ENCODE measurements at places on chromosomes 11 and 22.

- DNase-seq, result no peak
These were observed 54.1 kb downstream of the CHRDL2 start for GRCh38 chr11:74677131-74677530.

- no peak for DNase-seq
These were observed 369.3 kb downstream of the CADM1 start for GRCh38 chr11:115134926-115135325.

DNA sequence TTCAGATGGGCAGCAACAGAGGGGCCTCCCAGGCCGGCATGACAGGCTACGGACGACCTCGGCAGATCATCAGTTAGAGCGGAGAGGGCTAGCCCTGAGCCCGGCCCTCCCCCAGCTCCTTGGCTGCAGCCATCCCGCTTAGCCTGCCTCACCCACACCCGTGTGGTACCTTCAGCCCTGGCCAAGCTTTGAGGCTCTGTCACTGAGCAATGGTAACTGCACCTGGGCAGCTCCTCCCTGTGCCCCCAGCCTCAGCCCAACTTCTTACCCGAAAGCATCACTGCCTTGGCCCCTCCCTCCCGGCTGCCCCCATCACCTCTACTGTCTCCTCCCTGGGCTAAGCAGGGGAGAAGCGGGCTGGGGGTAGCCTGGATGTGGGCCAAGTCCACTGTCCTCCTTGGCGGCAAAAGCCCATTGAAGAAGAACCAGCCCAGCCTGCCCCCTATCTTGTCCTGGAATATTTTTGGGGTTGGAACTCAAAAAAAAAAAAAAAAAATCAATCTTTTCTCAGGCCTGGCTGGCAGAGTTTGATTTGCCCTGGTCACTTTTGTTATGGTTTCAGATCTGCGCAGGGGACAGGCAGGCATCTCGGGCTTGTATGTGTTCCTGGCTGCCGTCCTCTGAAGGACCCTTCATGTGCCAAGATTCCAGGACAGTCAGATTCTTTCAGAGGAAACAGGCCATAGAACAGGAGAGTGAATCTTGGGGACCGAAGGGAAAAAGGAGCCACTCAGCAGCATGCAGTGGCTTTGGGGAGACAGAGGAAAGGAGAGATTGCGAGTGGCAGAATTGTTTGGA, 5.3 kb downstream of the TAGLN start:
- no peak for DNase-seq

DNA sequence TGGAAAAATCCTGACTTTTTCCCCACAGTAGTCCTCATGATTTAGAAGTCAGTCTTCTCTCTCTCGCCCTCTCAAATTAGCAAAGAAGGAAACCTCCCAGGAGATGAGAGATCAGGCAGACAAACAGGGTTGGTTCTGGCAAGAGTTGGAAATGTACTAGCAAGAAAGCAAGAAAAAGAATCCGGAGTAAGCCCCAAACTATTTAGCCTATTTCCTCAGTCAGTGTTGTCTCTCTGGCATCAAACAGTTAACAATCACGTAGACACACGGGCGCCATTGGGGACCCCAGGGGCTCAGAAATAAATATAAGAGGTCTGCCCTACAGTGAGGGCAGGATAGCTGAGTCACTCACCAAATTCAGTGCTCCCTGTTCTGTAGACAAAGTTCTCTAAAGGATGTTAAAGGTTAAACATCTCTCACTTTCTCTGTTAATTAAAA, 4.7 kb downstream of the C11orf52 start:
- DNase-seq, result no peak

GRCh38 chr22:23204541-23205157, 24.3 kb downstream of the BCR start:
- DNase-seq, result no peak

GRCh38 chr11:71206186-71206585, 46.2 kb downstream of the SHANK2 start:
- DNase-seq, result no peak

GRCh38 chr11:133123366-133123765, 408.9 kb downstream of the OPCML start:
- DNase-seq, result no peak

- no peak for DNase-seq
These were observed 35.4 kb upstream of the LINC01488 start for GRCh38 chr11:69446108-69446507.

DNA sequence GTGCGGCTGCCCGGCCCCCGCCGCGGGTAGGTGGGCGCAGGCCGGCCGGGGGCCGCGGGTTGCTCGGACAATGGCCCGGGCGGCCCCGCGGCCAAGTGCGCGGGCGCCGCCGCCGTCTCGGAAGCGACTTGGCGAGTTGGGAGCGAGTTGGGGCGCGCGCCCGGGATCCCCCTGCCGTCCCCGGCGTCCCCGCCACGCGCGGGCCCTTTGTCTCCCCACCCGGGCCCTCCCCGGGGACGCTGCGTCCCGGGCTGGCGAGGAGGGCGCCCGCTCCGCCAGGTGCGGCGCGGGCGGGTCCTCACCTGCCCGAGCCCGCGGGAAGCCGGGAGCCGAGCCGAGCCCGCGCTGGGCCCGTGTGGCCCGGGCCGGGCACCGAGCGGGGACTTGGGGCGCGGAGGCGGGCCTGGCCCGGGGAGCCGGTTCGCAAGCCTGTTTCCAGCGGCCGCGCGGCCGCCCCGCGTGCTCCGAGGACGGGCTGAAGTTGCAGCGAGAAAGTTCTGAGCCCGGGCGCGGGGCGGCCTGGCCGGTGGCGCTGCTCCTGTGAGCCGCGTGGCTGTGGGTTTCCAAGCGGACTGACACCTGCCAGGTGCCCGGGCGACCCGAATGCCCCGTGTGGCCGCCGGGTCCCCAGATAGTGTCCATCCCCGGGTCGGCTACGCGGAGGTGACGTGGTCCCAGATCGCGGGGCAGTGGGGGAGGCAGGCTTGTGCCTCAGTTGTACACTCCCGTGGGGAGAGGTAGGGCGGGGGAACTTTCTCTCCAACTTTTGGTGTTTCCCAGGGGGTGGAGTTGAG, 586 bp downstream of the LRP5 start:
- peak; percentile 66 for DNase-seq

- DNase-seq, result no peak
These were observed 330.4 kb downstream of the BRD1 start for GRCh38 chr22:49497266-49497665.

- DNase-seq, result no peak
These were observed 125.0 kb upstream of the ARHGAP42 start for GRCh38 chr11:100562128-100562527.

DNA sequence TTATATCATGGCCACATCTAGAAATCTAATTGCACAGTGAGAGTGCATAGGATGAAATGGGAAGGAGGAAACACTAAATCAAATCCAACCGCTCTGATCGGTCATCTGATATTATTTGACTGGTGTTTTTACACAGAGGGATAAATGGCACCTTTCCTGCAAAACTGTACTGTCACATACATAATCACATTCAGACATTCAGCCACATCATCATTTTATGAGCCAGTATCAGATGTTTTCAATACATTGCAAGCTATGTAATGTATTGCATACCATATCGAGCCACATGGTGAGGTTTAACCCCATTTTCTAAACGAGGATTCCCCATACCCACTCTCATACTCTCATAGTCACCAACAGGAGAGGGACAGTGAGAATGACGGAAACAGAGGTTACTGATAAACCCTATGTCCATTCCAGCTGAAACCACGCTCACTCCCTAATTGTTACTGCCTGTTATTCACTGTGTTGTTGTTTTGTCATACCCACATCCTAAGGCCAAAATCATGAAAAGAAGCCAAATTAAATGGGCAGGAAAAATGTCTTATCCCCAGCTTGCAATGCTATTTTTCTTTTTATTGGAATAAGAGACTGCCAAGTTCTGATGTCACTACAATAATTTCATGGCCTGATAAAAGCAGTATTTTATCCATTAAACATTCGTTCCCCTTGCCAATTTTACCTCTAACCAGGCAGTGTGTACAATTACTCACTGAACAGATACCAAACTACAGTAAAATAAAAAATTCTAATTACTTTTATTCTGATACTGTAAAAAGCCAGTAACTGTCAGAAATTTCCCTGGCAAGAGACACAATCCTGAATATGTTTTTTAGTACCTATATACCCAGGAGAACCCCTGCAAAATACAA, 9.0 kb downstream of the CDON start:
- DNase-seq, result no peak

DNA sequence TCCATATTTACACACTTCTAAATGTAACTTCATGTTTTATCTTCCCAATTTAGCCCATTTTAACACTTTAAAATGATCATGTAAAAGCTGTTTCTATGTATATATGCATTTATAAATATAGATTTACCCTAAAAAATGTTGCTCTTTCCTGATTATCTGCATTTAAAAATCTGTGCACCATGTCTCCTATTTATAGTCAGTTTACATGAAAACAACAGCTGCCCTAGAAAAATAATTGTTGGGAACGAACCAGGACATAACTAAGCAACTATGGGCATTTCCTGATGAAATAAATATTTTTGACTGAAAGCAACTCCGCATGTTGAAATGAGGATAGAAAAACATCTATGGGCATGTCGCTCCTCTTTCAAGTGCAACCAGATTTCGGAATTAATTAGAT, 1368.2 kb downstream of the FAM181B start:
- no peak for DNase-seq

GRCh38 chr11:23201936-23202522, 341.8 kb upstream of the CCDC179 start:
- no peak for DNase-seq

DNA sequence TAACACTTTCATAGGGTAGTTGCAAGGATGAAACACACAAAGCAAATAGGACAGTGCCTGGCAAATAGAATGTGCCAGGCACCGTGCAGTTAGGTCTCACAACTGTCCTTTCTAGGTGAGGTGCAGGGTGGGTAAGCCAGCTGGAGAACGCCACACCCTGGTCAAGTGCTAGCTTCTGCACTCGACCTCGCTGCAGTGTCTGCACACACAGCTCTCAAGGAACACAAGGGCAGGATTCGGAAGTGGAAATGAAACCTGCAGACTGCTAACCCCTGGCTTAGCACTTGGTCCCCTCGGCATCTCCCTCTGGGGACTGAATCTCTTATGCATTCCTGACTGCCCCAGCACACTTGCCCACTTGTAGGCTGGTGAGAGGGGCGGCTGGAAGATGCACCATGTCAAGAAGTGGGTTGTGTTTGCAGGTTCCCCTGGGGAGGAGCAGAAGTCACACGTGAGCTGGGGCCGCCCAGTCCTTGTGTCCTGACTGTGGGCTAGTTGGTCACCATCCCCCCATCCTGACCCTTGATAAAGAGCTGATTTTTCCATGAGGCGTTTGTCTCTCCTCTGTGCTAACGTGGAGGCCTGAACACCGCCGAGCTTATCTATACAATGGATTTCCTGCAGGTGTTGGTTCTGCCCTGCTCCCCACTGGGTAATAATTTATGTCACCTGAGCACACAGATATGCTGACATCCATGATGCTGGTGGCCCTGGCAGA, 89.0 kb downstream of the MICAL2 start:
- no peak for DNase-seq

DNA sequence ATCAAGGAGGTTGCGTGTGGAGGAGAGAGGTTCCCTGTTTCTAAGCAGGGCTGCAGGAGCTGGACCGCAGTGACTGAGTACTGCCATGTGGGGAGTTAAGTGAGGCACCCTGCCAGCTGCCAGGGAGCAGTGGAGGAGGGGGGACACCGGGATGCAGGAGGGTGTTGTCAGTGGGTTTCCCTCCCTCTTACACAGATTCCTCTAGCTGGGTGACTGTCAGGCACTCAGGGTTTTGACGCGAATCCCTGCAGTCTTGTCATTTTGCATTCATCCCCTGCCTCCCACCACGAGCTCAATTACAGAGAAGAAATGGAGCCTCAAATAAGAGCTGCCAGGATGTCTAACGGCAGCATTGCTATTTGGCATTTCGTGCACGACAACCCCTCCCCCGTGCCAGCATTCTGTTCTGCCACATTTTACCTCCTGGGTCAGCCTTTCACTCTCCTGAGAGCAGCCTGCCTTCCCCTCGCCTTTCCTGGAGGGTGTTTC, 119.8 kb upstream of the SORL1-AS1 start:
- no peak for DNase-seq

DNA sequence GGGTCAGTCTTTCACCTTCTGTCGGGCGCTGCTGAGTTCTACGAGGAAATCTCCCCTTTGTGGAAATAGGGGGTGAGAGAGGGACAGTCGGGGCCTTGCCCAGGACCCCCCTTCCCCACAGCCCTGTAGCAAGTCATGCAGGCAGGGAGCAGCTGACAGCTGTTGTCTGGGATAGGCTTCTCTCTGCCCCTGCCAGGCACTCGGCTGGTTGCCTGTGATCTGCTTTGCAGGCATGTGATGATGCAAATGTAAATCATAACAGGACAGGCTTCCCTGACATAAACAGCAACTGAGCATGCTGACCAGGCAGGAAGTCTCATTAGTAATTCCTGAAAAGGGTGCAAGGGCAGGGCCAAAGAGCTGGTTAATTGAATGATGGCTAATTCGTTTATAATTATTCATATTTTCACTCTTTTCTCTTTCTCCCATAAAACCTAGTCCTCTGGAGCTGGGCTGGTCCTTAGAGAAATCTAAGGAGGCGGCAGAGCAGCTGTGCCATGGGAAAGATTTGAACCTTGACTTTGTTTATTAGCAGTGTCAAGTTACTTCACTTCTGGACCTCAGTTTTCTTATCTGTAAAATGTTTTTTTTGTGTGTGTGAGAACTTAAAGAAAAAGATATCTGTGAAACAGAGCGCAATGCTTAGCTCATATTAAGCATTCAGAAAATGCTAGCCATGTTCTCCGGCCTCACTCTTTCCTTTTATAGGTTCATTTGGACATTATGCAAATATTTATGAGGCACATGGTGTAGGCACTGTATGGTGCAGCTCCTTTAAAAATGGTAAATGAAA, 129.7 kb downstream of the LDLRAD3 start:
- DNase-seq, result no peak

- no peak for DNase-seq
These were observed 286.9 kb downstream of the CNTN5 start for GRCh38 chr11:99307510-99308088.

DNA sequence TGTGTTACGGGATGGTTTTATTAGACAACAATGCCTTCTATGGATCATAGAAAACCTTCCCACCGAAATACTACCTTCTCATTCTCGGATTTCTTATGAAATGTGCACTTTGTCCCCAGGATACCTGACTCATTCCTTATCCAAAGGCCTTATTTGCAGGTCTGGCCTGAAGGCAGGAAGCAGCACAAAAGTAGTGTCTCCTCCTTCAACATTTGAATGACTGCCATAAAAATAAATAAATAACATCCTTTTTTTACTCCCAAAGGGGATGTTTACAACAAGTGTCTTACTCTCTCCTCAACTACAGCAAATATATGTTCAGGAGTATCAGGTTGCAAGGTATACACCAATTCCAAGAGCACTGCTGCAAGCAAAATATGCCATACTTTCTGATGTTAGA, 41.6 kb upstream of the PAK1 start:
- DNase-seq, result no peak

GRCh38 chr11:91966368-91966767, 258.2 kb upstream of the FAT3 start:
- DNase-seq, result no peak

- DNase-seq, result no peak
These were observed 19.0 kb upstream of the LMO1 start for GRCh38 chr11:8282631-8283030.

- DNase-seq, result peak; percentile 52
These were observed 1.6 kb downstream of the NR1H3 start for GRCh38 chr11:47259232-47259977.

Data from activated naive CD8-positive, alpha-beta T cell treated with anti-CD3 and anti-CD28 coated beads, Interleukin-2, amount 10 ng/mL, durations not matched to agents 7 days and 5 days (primary cell).